Right lobe of liver (tissue), 6 donors: ENCODE measurements at places on chromosomes 5 and 9. TPM values are rescaled to one million over a fixed set of nuclear protein-coding genes. Genes with fewer than 3 reads are reported as not detected.

GRCh38 chr9:98037357-98037756 is 19.2 kb upstream of the NANS start:
- no peak for DNase-seq

Gene IFNE
- not detected for total RNA-seq

DNA sequence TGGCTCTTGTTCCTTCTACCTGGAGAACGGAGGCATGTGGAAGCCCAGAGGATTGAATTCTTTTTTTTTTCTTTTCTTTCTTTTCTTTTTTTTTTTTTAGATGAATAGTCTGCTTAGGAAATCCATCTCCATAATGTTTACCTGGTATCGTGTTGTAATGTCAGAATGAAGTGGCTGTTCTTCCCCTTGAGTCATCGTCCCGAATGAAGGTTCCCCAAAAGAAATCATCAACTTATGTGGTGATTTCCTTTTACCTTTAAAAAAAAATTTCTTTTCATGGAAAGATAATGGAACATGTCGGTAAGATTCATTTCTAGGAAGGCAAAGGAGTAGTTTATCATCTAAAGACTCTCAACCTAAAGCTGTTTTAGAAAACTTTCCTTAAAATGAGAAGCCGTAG is 59.7 kb downstream of the DOCK8 start:
- no peak for DNase-seq

DNA sequence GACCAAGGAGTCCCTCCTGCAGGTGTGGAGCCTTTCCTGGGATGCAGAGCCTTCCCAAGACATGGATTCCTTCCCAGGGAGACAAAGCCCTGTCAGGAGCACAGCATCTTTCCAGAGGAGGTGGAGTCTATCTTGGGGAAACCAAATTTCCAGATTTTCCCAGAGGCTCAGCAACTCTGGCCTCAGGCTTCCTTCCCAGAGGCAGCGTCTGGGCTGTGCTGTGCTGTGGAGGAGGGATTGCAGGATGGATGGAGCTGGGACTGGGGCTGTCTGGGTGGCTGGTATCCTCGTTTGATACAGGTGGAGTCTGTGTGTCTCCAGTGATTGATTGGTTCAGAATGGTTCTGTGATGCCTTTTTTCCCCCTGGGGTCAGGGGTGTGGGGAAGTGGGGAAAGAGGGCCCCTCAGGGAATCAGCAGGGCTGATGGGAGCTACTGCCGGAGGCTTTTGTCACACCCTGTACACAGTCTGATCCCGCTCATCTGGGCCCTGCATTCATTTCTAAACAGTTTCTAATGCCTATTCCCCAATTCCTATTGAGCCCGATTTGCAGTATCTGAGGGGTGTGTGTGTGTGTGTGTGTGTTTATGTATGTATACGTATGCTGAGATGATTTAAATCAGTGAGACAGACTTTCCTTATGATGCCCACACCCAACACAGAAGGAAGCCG is 16.0 kb downstream of the OR13J1 start:
- no peak for DNase-seq

DNA sequence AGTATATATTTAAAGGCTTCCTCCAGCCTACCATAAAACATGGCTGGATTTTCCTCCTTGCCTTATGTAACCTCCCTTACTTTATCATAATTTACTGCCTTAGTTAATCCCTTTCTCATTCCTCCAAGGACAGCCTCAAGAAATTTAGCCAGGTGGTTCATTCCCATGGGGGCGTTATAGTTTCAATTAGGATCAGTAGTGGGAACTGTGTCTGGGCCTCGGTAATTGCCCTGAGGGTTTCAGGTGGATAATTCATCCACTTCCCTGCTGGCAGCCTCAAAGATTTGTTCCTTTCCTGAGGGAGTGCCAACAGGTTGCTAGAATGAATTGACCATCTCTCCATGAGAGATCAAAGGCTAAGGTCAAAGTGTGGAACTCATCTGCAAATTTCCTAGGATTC is 4.3 kb upstream of the GM2A start:
- no peak for DNase-seq

DNA sequence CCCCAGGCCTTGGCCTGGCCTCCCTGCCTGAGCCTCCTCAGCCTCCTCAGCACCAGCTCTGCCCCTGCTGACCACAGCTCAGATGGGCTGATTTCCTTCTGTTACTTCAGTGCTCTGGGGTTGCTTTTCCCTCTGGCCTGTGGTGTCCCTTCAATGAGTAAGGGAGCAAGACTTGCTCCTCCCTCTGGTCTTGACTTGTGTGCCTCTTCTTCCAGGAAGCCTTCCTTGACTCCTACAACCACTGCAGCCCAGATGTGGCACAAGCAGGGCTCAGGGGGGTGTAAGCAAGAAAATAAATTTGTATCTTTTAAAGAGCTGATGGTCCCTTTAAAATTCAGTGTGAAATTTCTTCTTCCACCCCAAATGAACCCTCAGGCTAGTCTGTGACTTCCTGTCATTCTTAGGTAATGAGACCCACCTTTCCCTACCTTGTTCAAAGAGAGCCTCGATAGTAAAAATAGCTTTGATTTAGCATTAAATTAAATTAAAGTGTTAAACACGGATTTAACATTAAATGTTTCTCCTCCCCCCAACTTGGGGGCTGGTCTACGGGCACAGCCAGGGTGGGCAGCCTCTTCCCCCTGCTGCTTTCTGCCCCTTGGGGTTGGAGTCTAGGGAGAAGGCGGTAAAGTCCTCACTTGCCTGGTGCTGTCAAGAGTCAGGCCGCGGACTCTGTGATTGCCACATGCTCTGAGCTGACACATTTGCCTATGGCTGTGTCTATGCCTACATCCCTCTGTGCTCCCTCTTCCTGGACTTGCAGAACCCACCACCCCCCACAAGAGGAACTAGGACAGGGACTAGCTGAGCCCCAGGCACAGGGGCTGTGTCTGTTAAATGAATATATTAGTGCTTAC is 64.5 kb downstream of the OLFM1 start:
- DNase-seq: no peak

GRCh38 chr5:11172484-11172883 is 411.4 kb upstream of the DAP start:
- no peak for DNase-seq

Gene OR13C5
- not detected for total RNA-seq

- no peak for DNase-seq
Observed at GRCh38 chr5:155885199-155885598, 441.8 kb upstream of the SGCD start.

DNA sequence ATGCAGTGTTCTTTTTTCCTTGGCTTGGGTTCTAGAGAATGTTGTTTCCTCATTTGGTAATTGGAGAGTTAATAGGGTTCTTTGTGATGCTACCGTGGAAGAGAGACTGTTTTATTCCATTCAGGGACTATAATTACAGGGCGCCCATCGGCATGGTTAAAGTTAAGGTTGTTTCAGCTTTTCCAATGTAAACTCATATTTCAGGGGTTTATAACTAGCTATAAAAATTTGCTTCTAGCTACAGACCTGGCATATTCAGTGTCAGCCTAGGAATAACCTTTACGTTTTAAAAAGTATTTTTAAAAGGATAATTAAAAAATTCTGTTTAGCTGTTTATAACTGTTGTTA is 99.1 kb downstream of the AOPEP start:
- no peak for DNase-seq

DNA sequence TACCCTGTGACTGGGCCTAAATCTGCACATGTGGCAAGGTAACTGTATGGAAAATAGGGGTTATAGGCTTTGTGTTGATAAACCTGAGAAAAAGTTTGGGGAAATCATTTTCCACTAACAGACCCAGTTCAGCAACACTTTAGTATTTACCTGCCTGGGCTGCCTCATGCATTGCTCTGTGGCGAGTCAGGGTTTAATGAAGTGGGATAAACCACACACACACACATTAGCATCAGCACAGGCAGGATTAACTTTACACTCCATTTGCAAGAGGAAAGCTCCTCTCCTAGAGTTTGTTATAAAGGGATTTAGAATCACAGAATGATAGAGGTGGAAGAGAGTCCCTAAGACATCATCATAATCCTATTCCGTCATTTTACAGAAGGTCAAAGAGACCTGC is 20.0 kb upstream of the ZCCHC7 start:
- no peak for DNase-seq

Gene TMEM215
- not detected for total RNA-seq

GRCh38 chr5:25119650-25120049 is 474.9 kb upstream of the CDH10 start:
- no peak for DNase-seq

Gene PCDHB5
- total RNA-seq: 0.37 TPM

DNA sequence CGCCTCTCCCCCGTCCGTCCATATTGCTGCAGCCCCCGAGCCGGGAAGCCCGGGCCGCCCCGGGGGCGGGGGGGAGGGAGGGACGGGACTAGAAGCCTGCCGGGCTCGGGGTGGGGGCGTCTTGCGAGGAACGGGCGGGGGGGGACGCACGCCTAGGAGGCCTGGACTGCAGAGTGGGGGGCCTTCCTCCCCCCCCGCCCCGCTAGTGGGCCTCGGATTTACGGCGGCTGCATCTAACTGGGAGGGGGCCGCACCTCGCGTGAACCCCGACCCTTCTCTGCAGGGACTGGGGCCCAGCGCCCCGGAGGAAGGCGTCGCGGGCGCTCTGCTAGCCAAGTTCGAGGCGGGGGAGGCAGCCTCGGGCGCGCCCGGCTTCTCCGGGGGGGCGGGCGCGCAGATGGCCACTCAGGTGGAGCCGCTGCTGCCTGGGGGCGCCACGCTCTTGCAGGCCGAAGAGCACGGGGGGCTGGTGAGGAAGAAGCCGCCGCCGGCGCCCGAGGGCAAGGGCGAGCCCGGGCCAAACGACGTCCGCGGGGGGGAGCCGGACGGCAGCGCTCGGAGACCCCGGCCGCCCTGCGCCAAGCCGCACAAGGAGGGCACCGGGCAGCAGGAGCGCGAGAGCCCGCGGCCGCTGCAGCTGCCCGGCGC is at the start of gene LARP1:
Gene LARP1 (plus strand): TSS at position 17 of the 648 bp plus-strand sequence. CDS start 381 bp downstream, at position 398.
- peak; percentile 60 for DNase-seq

DNA sequence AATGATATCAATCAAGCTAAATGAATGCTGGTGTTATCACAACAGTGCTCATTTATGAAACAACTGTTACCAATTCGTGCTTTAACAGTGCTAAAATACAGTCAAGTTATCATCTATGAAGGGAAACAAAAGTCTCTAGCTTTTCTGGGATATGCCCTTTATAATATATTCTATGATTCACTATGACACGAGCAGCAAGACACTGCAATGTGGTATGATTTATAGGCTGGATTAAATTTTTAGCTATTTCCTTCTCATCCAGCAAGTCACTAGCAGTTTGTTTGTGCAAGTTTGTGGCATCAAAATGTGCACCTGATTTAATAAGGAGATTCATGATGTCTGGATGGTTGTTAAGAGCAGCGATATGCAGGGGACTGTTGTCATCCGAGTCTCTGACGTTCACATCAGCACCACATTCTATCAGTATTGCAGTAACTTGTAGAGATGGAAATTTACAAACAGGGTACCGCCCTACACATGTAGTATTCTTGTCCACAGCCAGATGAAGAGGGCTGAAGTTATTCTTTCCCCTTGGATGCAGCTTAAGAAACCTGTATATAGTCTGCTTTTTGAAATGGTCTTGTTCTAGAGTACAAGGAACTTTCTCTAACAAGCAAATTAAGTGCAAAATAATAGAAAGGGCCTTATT is 20.3 kb downstream of the FEM1C start:
- no peak for DNase-seq

Gene SLC27A4
- 87.4 TPM for total RNA-seq

- no peak for DNase-seq
Observed at GRCh38 chr9:14424983-14425382, 111.0 kb upstream of the NFIB start.

GRCh38 chr5:42422656-42423280 is 471 bp upstream of the GHR start:
- no peak for DNase-seq

GRCh38 chr5:10634562-10634961 is 70.7 kb downstream of the ANKRD33B start:
- no peak for DNase-seq

DNA sequence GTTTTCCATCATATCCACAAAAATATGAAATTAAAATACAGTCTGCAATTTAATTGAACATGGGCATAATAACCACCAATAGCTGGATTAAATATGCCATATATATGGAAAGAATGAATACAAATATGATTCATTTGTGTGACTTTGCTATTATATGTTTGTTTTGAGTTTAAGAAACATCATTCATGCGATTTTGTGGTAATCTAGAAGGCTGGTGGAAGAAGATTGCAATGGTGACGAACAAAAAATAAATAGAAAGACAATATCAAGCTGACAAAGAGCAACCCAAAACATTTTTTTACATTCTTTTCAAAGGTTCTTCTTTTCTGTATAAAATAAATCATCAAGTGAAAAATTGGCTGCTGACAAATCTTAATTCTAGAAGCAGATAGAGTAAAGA is 610.0 kb downstream of the MAT2B start:
- no peak for DNase-seq

- no peak for DNase-seq
Observed at GRCh38 chr5:35246411-35246810, 16.1 kb upstream of the PRLR start.

DNA sequence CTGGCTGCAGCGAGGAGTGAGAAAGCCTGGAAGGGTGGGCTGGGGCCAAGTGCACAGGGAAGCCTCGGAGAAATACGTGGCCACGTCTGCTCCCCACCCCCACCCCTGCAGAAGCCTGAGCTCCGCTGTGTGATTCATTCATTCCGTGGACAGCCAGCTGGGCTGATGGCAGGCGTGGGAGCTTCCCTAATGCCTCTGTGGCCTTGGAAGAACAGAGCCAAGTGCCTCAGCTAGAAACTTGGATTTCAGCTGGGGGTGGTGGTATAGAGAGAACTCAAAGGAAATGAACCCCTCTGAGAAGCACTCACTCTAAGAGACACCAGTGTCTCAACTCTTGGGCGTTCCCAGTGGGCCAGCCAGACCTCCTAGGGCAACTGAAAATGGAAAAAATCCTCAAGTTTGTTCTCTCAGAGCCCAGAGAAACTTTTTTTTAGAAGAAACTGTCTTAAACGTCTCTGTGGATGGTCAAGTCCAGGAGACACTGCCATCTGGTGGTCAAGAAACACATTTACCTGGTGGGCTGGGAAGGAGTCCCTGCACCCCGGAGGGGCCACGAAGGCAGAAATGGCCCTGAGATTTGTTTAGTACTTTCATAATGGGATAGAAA is 18.0 kb downstream of the ATOX1 start:
- no peak for DNase-seq

GRCh38 chr9:93510041-93510440 is 56.7 kb upstream of the FAM120AOS start:
- DNase-seq: no peak

GRCh38 chr5:144179226-144179625 is 8.6 kb downstream of the KCTD16 start:
- DNase-seq: no peak

Gene HRCT1
- total RNA-seq: 0.40 TPM

DNA sequence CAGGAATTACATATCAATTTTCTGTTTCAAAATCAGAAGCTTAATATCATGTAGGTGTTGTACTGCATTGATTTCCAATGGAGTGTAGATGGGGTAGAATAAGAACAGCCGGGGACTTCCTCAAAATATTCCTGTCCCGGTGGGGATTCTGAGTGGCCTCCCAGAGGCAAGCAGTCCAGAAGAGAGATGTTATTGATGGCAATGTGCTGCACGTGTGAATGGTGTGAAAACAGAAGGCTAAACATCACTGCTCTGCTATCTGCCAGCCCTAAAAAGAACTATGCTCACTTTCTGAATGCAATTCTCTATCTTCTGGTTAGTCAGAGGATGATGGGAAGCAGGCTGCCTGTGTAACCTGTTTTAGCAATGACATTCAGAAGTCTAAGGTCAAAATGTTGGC is 91.0 kb upstream of the CKMT2 start:
- DNase-seq: no peak
